ENCODE measurements at places on chromosomes 16 and 17.

- no peak for DNase-seq
Measured at GRCh38 chr17:57750895-57751294, 5.8 kb upstream of the CCDC182 start.

GRCh38 chr17:48240122-48240521, 132.6 kb downstream of the SNX11 start:
- no peak for DNase-seq

- DNase-seq, result no peak
Measured at GRCh38 chr17:55794725-55795482, 44.1 kb downstream of the PCTP start.

- peak; percentile 35 for DNase-seq
Measured at GRCh38 chr17:42706732-42707131, 24.4 kb downstream of the CNTNAP1 start.

DNA sequence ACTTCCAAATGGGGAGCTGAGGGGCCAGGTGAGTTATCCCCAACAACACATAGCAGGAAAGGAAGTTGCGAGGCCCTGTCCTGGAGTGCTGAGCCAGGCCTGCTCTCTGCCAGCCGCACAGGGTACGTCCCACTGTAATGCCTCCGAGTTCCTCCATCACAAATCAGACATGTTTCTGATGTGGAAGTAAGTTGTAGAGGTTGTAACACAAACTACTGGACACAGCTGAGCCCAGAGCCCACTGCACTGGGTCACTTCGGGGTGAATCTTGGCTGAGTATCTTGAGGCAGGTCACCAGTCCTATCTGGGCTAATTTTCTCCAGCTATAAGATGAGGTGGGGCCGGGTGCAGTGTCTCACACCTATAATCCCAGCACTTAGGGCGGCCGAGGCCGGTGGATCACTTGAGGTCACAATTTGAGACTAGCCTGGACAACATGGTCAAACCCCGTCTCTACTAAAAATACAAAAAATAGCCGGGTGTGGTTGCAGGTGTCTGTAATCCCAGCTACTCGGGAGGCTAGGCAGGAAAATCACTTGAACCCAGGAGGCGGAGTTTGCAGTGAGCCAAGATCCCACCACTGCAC, 100.8 kb upstream of the CDH5 start:
- no peak for DNase-seq

DNA sequence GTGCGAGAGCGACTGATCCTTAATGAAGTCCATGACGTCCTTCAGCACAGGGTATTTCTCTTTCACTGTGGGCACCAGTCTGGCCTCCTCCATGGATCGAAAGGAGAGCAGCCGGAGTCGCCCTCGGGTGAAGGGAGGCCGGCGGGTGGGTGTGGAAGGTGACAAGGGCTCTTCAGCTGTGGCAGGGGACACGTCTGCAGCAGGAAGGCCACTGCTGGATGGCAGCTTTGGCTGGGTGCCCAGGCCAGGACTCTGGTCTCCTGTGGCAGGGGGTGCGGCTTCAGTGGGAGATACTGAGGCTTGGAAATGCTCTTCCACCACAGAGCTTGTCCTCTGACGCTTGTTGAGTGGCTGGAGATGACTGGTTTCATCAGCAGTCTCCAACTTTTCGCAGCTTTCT, 78.5 kb downstream of the ZZEF1 start:
- DNase-seq, result no peak

DNA sequence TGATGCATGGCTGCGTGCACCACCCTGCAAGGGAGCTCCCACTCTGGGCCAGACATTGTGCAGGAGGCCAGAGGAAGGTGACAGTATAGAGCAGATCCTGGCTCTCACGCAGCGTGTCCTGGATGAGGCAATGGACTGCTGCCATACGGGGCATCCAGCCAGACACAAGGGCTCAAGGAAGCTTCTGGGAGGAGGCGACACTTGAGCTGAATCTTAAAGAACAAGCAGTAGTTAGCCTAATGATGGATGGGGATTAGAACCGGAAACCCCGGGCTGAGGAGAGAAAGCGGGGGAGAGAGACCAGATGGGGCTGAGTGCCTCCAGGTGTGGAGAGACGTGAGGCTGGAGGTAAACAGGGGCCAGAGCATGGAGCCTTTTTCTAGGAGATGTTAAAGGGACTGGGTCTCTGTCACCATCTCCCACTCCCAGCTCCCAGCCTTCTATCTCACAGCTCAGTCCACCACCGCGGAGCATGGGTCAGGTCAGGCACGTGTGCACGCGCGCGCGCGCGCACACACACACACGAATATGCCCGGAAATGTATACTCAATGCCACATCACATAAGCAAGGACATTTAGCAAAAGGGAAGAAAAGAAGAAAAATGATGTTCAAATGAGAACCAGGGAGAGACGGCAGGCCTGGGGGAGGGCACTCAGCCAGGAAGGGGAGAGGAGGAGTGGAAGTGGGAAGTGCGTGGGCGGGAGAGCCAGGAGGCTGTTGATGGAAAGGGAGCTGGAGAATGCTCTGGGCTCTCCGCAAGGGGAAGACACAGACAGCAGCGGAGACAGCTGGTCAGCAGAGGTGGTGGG, 46.3 kb downstream of the CCDC42 start:
- no peak for DNase-seq

- no peak for DNase-seq
Measured at GRCh38 chr16:3980253-3981111, 100.0 kb upstream of the CREBBP start.

- DNase-seq, result no peak
Measured at GRCh38 chr17:624341-624860, 90.2 kb downstream of the VPS53 start.

DNA sequence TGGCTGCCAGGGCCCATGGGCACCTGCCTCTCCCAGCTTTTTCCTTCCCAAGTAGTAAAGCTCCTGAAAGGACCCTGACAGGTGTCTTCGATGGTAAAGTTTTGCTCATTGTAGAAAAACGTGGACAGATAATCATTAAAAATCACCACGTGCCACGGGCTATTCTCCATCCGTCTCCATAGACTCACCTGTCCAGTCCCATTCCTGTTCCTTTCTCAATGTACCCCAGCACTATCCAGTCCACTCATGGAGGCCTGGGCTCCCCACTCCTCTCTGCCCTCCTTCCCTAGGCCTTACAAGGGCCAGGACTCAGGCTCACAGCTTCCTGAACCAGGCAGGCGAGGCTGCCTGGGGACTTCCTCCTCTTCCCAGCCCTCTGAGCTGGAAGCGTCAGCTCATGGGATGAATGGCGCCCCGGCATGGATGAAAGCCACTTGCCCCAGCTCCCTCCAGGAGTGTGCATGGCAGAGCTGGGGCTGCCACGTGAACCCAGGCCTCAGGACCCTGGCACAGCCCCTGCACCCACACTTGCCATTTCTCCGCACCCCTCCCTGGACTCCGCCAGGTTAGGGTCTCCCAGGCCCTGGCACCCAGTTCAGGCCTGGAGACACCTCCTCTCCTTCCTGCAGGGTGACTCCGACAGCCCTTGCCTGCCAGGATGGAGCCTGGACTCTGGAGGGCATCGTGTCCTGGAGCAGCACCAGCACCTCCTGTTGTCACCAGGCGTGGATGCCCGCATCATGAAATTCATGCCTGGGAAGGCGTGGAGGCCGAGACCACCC, 8.8 kb downstream of the CTRB1 start:
- no peak for DNase-seq

- DNase-seq, result no peak
Measured at GRCh38 chr16:27547134-27547533, 2.6 kb downstream of the GTF3C1 start.

DNA sequence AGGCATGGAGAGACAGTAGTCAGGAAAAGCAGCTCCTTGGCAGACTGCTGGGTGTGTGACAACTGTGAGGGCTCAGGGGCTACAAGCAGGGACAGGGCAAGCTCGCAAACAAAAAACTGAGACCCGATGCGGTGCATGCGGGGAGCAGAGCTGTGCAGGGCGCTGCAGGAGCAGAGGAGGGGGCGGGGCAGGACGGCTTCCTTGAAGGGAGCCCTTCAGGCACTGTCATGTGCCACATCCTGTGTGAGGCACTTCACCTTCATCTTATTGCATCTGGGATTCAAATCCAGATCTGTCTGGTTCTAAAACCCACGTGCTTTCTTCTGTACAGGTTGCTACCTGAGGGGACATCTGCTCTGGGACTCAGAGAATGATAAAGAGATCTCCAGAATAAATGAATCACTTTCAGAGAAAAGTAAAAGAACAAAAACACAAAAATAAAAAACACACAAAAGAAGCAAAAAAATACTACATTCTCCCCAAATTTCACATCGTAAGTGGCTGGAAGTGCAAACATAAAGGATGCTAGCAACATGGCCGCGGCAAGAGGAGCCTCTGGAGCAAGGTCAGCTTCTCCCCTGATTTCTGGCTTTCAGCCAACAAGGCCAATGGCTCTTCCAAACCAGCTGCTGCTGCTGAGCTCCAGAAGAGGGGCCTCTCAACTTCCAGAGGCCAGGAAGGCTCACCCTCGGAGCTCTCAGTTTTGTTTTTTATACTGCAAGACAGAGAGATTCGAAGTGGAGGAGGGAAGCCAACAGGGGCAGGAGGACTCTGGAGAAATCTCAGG, 14.2 kb downstream of the LYRM9 start:
- no peak for DNase-seq

DNA sequence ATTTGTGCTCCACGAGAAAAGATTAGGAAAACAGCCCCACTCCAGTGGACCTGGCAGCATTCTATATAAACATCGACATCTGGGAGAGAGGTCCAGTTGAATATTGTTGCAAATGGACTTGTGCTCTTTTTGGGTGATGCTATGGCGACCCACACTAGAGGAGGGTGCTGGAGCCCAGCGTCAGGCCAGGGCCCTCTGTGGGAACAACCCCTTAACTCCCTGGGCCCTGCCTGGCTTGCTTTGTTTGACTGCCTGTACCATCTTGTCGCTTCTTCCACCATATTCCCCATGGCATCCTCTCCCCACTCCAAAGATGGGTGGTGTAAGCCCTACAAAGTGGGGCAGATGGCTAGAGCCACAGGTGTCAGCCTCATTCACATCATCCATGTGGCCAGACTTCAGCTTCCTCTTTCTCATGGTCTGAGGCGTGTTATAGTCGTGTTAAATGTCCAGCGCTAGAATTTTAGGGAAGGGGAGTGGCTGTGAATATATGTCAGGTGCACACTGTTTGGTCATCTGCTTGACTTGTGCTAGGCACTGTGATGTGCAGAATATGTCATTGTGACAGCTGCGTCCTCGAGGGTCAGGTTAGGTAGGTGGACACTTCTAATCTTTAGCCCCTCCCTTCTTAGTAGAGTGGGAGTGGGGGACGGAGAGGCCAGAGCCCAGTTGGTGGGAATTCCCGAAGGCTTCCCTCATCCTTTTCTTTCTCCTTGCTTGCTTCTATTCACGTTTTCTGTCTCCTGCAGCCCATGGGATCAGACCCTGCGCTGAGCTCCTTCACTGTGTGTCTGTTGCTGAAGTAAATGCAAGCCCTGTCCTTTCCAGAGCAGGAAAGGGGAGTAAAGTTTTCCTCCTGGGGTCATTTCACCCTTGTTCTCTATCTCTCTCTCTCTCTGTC, 49.8 kb downstream of the MPRIP start:
- no peak for DNase-seq

- peak; percentile 61 for DNase-seq
Measured at GRCh38 chr16:56279132-56279531, 87.8 kb downstream of the GNAO1 start.

- no peak for DNase-seq
Measured at GRCh38 chr17:62188713-62189112, 123.6 kb upstream of the MED13 start.

DNA sequence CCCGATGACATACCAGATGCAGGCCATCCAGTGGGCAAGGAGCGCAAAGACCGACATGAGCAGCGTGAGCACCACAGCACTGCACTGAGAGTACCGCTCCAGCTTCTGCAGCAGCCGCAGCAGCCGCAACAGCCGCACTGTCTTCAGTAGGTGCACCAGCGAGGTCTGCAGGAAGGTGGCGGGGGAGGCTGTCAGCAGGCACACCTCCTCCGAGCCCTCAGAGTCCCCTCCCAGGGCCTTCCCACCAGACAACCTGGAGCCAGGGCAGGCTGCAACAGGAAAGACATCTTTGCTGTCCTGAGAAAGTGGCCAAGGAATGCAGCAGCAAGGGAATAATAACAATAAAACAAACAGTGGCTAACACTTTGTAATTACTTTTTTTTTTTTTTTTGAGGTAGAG, 9.1 kb downstream of the KCNH4 start:
- no peak for DNase-seq

DNA sequence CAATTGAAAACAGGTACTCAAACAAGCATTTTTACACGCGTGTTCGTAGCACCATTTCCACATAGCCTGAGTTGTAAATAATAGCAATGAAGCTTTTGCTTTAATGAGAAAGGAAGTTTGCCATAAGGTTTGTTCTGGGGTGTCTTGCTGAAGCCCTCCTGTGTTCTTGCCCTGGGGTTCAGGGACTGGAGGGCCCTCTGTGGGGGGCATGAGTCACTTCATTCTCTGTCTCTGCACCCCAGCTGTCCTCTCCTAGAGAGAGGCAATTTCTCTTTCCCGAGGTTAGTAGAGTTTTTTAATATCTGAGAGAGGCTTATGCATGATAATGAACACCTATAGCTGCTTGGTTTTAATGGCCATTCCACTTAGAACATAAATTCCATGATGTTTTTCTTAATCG, 9.6 kb downstream of the AFMID start:
- no peak for DNase-seq

DNA sequence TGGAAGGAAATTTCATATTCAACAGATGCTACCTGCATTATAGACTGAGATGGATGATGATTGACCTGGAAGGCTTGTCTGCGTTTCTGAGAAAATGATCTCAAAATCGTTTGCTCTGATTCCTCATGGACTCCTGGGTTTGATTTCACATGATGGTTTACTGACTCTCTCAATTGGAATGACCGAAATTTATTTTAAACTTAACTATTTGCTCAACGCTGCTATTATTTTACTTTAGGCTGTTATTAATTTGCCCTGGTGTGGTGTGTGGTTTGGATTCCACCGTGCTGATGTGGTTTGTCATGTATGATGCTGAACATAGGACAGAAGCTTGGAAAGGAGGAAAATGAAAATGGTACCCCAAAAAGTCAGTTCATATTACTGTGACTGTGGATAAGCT, 37.3 kb upstream of the ELAC2 start:
- no peak for DNase-seq

- DNase-seq, result peak; percentile 44
Measured at GRCh38 chr16:71722801-71723536, 1.5 kb downstream of the PHLPP2 start.

- DNase-seq, result no peak
Measured at GRCh38 chr17:75411328-75412067, 6.0 kb upstream of the GRB2 start.

GRCh38 chr16:23640615-23640930, 537 bp downstream of the PALB2 start:
- DNase-seq, result no peak

GRCh38 chr17:81437191-81437651, 42.0 kb downstream of the BAHCC1 start:
- DNase-seq, result no peak
